ENCODE measurements at places on chromosomes 6 and 20. TPM values are rescaled to one million over a fixed set of nuclear protein-coding genes. Genes with fewer than 3 reads are reported as not detected.

The TUBB1 gene
- not detected for total RNA-seq

The HS3ST5 gene
- total RNA-seq = under 0.01 TPM

The SLC44A4 gene
- total RNA-seq = not detected

The IL17F gene
- total RNA-seq = not detected

The TSBP1 gene
- total RNA-seq = not detected

The ZBTB46 gene
- total RNA-seq = 3.7 TPM

The FAXC gene
- total RNA-seq = 3.8 TPM

The CCDC170 gene
- total RNA-seq = 0.24 TPM

The ELOVL2 gene
- 0.16 TPM for total RNA-seq

The ERVFRD-1 gene
- total RNA-seq = not detected

The UBE2V1 gene
- total RNA-seq = 59.2 TPM

The UNC5CL gene
- total RNA-seq = 0.13 TPM

The NOTCH4 gene
- total RNA-seq = 3.2 TPM

The NKX2-4 gene
- not detected for total RNA-seq

The OPN5 gene
- not detected for total RNA-seq

The PROKR2 gene
- total RNA-seq = not detected

The EDN3 gene
- not detected for total RNA-seq

The TAAR6 gene
- total RNA-seq = not detected

The FNDC1 gene
- not detected for total RNA-seq

The SOX18 gene
- 0.13 TPM for total RNA-seq

The DSP gene
- 2.2 TPM for total RNA-seq

The PLG gene
- total RNA-seq = not detected

The SHLD1 gene
- 2.7 TPM for total RNA-seq

The NKX2-2 gene
- not detected for total RNA-seq

The RWDD2A gene
- total RNA-seq = 6.2 TPM

The GGTLC1 gene
- not detected for total RNA-seq
